Activated naive CD4-positive, alpha-beta T cell (primary cell): ENCODE measurements at places on chromosomes 3 and 15.

GRCh38 chr3:126058666-126059065 is 25.3 kb downstream of the SLC41A3 start:
- no peak for DNase-seq

DNA sequence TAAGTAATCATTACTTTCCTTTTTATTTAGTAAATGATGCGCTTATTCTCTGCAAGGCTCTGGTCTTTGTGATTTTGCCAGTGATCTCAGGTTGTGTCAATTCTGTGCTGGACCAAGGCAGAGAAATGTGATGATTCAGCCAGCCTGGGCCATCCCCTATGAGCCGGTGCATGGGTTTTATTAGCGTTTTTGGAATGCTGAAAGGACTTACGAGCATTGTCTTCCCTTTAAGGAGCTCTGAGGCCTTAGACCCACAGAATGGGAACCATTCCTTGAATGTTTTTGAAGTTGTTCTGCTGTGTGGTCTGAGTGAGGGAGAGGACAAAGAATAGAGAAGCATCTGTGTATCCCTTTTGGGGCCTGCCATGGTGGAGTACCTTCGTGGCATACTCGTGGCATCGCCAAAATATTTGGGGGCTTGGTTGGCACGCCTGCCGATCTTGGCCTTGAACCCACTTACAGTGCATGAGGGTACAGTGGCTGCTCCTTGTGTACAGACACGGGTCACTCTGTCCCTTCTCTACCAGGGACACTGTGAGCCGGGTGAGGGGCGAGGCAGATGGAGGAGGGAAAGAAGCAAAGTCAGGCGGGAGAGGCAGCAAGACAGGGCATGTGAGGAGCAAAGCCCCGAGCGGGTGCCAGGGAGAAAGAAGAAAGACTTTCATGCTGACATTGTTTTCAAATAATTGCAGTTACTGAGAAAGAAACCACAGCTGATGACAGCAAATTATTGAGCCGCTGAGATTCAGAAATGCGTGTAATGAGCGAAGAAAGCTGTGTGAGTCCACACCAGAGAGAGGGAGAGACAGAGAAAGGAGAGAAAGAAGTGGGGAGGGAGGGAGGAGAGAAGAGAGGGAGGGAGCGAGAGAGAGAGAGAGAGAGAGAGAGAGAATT is 269.4 kb upstream of the RGMA start:
- DNase-seq: no peak

DNA sequence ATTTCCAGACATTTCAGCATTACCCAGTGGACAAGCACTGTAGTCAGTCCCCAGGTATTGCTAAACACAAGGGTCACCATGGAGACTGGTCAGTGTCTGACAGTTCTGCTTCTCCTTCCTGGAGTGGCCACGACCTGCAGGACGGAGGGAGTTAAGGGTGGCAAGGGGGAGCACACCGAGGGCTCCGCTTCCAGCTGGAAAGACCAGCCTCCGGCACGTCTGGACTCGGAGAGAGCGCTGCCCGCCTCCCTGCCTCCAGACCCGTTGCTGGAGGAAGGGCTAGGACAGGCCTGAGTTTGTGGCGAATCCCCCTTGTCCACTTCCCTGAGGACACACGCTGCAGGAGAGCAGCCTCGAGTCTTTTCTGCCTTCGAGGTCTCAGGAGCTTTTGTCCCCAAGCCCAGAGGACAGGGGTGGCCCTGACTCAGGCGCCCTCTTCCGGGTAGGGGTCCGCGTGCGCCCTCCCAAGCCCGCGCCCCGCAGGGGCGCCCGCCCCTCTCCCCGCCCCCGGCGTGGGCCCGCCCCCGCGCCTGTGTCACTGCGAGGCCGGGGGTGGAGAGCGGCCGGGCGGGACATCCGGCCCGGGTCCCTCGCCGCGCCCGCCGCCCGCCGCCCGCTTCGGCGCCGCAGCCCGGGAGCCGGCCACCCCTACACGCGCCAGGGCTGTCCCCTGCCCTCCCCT is at the start of gene CHST14:
TSS of gene CHST14 (plus strand) at position 562 of the 682 bp plus-strand sequence. CDS start 230 bp downstream, outside the sequence.
- DNase-seq: no peak

GRCh38 chr15:79904271-79904670 is 7.5 kb upstream of the MTHFS start:
- DNase-seq: no peak

DNA sequence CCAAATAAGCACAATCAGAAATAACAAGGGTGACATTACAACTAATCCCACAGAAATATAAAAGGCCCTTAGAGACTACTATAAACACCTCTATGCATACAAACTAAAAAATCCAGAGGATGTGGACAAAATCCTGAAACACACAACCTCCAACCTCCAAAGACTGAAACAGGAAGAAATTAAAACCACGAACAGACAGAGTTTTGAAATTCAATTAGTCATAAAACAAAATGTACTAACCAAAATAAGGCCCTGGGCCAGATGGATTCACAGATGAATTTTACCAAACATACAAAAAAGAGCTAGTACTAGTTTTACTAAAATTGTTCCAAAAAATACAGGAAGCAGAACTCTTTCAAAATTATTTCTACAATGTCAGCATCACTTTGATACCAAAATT is 1043.6 kb downstream of the DIPK2A start:
- no peak for DNase-seq
